Stimulated activated CD4-positive, alpha-beta T cell treated with anti-CD3 and anti-CD28 coated beads, Interleukin-4, amount 100 ng/mL, for 48 hours (primary cell): ENCODE measurements at places on chromosomes 7 and 10.
A peak's percentile ranks its signal among the peaks of the same experiment; 100 is the strongest.

- DNase-seq = no peak
Observed at GRCh38 chr10:130923596-130923995, 387.9 kb downstream of the TCERG1L start.

DNA sequence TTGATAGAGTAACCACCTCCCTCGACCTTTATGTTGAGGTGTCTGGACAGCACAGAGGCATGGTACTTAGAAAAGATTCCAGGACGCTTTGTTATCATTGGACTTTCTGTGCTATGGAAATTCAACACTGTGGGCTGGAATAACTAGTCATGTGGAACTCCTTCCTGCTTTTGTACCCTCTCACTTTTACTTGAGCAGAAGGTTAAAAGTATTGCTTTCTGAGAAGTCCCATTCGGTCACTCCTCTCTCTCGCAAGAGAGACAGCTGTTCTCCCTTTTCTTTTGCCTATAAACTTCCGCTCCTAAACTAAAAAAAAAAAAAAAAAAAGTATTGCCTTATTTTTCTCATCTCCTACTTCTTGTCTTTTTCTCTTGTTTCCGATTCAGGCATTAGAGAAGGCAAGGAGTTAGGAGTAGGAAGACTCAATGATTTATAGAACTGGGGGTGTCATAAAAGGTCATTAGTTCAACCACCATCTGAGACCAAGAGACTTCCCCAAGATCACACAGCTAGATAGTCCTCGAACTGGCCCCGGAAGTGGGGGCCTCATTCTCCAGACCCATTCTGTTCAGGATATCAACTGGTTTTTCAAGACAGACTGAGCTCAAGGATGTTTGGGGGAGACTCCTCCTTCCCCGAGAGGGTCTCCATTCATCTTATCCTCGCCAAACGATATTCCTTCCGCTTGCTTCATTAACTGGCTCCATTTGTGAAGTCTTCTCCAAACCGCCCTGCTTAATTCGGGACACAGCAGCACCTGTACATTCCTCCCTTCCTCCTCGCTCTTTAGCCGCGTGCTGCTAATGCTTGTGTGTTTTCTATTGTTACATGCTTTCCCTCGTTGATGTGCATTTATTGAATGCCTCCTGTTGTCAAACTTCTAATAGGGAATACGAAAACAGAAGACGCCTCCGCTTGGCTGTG is 995 bp upstream of the INPP5F start:
- no peak for DNase-seq

DNA sequence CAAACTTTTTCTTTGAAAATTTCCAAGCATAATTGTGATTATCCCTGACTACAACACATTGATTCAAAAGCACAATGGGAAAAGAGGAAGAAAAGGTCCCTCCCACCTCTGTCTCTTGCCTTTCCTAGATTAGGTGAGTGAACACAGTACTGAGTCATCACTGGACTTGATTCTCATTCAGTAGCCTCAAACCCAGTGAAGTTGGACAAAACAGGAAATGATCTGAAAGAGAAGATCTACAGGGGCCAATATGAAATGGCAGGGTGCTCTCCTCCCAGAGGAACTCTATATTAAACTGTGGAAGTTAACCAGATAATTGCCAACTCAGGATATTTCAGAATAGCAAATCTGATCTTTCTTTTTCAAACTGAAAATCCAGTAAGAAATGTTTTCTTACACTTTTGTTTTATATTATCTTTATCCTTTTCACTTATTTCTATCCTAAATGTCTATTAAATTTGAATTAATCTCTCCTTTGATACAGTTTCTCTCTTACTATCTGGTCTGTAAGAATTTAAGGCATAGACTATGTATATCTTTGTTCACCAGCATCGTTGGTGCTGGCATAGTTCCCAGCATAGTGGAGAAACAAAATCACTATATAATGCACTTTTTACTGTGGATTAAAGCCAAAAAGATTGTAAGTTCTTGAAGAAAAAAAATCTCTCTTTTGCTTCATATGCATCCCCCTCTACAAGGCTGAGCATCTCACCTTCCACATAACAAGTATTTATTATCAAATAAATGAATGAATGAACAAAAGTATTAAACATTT is 41.4 kb upstream of the IKZF1 start:
- no peak for DNase-seq

DNA sequence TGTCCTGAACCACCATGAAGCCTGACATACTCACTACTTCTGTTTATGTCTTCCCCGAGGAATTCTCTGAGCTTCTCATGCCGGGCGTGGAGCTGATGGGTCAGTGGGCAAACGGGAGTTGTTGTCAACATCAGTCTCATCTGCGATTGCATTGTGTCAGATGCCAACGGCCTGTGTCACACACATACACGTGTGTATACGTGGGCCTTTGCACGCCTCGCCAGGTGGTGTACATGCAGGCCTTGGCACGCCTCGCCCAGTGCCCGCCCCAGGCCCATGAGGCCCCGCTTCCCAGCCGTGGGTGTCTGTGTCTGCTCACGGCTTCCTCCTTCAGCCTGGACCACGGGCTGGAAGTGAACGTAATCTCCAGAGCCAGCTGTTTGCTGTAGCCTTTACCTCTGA is 7.5 kb upstream of the CSGALNACT2 start:
- no peak for DNase-seq

- DNase-seq = no peak
Observed at GRCh38 chr10:114045136-114046086, 1.7 kb downstream of the ADRB1 start.

GRCh38 chr10:23910291-23910690 is 298.6 kb upstream of the KIAA1217 start:
- no peak for DNase-seq

DNA sequence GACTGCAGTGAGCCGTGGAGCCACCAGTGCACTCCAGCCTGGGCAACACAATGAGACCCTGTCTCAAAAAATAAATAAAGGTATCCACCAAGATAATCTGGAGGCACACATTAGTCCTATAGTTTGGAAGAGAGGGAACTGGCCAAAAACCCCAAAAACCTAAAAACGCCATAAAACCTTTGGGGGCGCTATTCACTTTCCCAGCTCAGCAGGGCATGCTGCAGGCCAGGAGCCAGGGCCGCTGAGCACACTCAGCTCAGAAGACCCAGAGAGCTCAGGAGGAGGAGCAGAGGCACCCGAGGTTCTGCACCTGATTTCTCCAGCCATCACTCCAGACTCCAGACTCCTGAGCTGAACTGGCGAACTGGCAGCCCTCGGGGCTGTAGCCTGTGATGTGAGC is 167.2 kb upstream of the IMMP2L start:
- no peak for DNase-seq

DNA sequence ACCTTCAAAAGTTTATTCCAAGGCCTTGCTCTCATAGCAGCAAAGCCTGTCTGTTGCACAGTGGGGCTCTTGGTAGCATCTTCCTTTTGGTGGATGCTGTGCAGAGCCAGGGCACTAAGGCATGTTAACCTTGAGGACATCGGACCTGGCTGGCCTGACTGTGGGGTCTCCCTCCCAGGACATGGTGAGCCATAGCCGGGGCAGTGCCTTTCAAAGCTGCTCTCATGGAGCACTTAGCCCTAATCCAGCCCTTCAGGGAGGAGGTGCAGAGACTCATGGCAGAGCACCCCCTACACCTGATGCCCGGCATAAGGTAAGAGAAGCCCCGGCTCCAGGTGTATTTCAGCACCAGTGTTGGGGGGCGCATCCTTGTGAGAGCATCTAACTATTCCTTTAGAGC is 941.4 kb upstream of the ZNF722 start:
- no peak for DNase-seq

GRCh38 chr10:103265717-103266329 is 11.1 kb upstream of the INA start:
- DNase-seq = peak; percentile 32

DNA sequence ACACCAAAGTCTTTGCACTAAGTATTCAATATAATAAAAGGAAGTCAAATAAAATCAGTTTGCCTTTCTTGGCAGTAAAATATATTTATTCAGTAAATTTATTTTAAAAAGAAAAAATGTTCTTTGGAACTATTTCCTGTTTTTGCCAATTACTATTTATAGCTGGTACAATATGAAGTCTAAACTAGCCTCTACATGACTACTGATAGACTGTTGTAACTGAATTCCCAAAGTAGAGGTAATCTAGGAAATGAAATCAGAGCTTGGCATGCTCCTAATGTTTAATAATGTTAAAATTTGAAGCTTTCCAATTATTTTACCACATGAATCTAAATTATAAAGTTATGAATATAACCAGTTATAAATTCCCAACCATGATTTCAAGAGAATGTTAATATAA is 385.5 kb downstream of the SEMA3D start:
- no peak for DNase-seq

- peak; percentile 14 for DNase-seq
Observed at GRCh38 chr7:122886357-122887081, at the start of gene CADPS2. CADPS2 (minus strand) TSS chr7:122886460; CDS start chr7:122886337, 123 bp downstream.

- DNase-seq = no peak
Observed at GRCh38 chr10:28520346-28520745, 12.6 kb upstream of the WAC start.

- no peak for DNase-seq
Observed at GRCh38 chr7:100087055-100087750, 1.6 kb upstream of the COPS6 start.

DNA sequence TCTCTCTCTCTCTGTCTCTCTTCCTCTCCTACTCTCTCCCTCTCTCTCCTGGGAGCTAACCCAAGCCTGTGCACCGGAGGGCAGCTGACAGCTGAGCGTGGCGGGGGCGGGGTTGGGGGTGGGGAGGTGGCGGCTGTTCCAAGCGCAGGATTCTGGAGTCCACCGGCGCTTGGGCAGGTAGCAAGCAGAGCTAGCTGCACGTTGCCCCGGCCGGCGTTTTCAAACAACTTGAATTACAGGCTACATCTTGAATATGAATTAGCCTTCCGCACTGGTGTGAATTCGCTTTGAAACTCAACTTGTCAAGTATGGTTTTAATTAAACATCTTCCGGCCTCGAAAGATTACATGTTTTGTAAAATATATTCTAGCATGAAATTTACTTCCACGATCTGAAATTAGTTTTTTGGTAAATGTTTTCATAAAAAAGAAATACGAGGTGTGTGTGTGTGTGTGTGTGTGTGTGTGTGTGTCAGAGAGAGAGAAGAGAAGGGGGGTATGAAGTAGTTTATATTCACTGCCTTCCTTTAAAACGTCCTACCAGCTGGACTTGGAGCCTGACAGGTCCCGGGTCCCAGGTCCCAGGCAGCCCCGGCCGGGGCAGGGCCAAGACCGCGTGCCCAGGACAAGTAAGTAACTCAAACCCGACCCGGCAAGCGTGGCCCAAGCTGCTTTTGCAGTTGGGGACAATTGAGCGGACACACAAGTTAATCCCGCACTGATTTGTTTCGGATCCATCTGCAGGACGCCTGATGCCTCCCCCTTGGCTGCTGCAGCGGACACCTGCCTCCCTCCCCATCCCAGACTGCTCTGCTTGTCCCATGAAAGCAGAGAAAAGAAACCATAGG is 9.0 kb upstream of the DLX6 start:
- DNase-seq = no peak

DNA sequence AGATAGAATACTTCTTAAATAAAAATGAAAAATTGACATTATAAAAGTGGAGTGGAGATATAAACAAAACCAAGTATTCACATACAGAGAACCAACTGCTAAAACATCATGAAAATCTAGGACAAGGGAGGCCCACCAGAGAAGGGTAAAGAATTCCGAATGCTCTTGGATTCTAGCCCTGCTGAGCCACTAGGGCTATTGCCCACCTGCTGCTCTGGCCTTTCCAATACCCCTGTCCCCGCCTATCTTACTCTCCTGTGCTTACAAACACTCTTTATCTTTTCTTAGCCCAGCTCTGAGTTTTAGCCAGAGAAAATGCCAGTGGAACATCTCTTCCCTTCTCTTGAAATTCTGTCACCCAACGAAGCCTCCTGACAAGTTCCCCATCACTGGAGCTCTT is 100.3 kb downstream of the MACC1 start:
- no peak for DNase-seq
